ENCODE measurements at places on chromosomes 2 and 18. TPM values are rescaled to one million over a fixed set of nuclear protein-coding genes. Genes with fewer than 3 reads are reported as not detected.

The LYG2 gene
- not detected for total RNA-seq

DNA sequence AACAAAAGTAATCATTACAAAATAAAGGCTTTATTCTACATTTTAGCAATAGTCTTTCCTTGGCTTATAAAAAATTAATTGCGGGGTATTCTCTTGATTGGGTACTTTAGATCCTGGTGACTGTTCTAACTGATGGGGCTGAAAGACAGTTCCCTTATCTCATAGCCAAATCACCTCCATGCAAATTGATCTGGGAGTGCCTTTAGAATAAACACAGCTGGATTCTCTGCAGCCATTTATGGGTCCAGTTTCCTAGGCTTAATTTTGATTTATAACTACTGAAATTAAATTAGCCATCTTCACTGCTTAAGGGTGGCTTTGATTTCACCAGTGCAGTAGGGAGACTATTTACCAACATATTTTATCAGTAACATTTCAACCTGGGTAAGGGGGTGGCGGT, 337.1 kb downstream of the NRXN1 start:
- no peak for DNase-seq

The UGT1A8 gene
- not detected for total RNA-seq

GRCh38 chr2:236045251-236046235, 122.6 kb downstream of the GBX2 start:
- no peaks in the 10 kb centered on the region for H3K36me3 ChIP-seq
- H3K27me3 ChIP-seq, result no peaks in the 10 kb centered on the region
- no peak overlapping the region for H3K27ac ChIP-seq
- H3K4me1 ChIP-seq, result no peaks in the 10 kb centered on the region
- H3K4me3 ChIP-seq, result no peak overlapping the region

The IL36G gene
- not detected for total RNA-seq

The VWA3B gene
- total RNA-seq, result 0.30 TPM

GRCh38 chr2:231488331-231488730, 24.0 kb upstream of the NCL start:
- H3K27ac ChIP-seq, result no peak overlapping the region
- no peaks in the 10 kb centered on the region for H3K4me1 ChIP-seq
- H3K36me3 ChIP-seq, result no peaks in the 10 kb centered on the region
- H3K27me3 ChIP-seq, result no peaks in the 10 kb centered on the region
- DNase-seq, result no peak

DNA sequence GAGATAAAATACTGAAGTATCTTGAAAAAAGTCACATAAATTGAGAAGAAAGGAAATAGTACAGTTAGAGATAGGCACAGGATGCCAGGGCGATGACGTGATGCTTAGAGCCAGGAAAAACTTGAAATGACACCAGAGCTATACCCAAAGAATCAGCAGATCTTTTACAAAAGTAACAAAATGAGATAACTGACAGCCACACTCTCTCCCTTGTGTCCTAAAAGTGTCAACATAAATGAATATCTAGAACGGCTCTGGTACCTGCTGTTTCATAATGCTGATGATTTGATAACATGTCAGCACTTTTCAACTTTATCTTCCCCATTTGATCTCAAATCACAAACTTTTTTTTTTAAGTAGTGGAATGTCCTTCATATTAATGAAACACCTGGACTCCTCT, 45.6 kb upstream of the ZC3H15 start:
- no peaks in the 10 kb centered on the region for H3K4me1 ChIP-seq
- DNase-seq, result no peak
- no peak overlapping the region for H3K4me3 ChIP-seq
- no peaks in the 10 kb centered on the region for H3K27me3 ChIP-seq
- no peak overlapping the region for H3K27ac ChIP-seq
- H3K36me3 ChIP-seq, result peaks cover 20% of the 10 kb centered on the region

The RHBDD1 gene
- 29.0 TPM for total RNA-seq

DNA sequence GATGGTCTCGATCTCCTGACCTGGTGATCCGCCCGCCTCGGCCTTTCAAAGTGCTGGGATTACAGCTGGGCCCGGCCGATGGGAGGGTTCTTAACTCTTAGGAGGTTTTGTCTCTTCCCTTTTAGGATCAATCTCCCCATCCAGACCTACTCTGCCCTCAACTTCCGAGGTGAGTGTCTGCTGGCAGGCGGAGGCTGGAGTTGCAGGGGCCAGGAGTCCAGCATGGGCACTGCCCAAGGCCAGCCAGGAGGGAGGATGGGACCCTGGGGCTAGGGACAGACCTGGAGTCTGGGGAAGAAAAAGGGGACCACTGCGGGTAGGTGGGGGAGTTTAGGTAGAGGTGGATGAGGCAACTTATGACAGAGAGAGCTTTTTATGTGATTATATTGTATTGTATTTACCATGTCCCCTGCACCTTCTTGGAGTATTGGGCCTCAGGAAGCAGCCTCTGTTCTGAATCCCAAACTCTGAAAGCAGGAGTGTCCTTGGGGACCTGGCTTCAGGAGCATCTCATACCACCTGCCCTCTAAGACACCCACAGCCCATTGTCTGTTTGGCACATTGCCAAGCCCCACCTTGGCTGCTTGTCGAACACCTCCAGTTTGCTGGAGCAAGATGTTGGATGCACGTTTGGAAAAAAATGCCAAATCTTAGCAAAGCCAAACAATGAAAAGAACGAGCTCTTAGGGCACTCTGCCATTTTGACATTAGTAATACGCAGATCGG, 5.6 kb downstream of the DES start:
- H3K4me3 ChIP-seq, result no peak overlapping the region
- no peaks in the 10 kb centered on the region for H3K27me3 ChIP-seq
- H3K4me1 ChIP-seq, result peaks cover under 1% of the 10 kb centered on the region
- no peaks in the 10 kb centered on the region for H3K36me3 ChIP-seq
- H3K27ac ChIP-seq, result no peak overlapping the region

DNA sequence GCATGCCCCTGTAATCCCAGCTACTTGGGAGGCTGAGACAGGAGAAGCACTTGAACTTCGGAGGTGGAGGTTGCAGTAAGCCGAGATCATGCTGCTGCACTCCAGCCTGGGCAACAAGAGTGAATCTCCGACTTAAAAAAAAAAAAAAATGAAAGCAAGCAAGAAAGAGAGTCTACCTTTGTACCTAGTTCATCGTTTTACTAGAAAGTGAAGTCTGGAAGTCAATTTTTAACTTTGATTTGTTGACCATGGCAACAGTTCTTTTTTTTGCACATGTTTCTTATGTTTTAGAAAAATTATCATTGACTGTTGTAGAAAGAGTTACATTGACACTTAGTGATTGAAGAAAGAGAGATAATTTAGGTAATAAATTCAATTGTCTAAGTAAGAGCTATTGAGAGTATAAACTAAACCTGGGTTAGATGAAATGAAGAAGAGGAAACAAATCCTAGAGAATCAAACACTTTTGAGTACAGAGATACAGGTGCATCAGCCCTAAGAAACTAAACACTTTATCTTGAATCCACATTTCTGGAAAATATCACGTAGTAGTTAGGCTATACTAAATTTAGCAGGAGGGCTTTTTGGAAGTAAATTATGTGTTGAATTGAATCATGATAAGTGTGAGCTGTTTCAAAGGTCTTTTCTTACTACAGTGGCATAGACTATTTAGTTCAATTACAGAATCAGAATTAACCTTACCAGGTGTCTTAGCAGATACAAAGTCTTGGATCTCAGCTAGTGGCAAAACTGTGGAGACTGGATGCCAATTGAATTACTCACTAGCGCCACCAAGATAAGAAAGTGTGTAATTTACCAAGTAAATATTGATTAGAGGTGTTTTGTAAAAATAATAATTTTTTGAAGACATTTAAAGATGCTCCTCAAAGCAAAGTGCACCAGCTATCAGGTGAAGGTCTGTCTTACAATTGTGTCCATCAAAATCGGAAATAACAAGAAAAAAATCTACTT, 303.4 kb upstream of the NRXN1 start:
- H3K27ac ChIP-seq, result no peak overlapping the region
- no peaks in the 10 kb centered on the region for H3K27me3 ChIP-seq
- H3K4me1 ChIP-seq, result no peaks in the 10 kb centered on the region
- DNase-seq, result no peak

- no peak overlapping the region for H3K4me3 ChIP-seq
- no peaks in the 10 kb centered on the region for H3K36me3 ChIP-seq
- no peaks in the 10 kb centered on the region for H3K4me1 ChIP-seq
- DNase-seq, result no peak
Observed at GRCh38 chr18:42480441-42480840, 525.4 kb downstream of the PIK3C3 start.

The PXDN gene
- total RNA-seq, result 72.6 TPM

The IL1A gene
- total RNA-seq, result not detected

The LAMA3 gene
- 80.6 TPM for total RNA-seq

GRCh38 chr2:125581557-125581956, 1074.4 kb upstream of the GYPC start:
- H3K27me3 ChIP-seq, result no peaks in the 10 kb centered on the region
- no peak for DNase-seq
- no peaks in the 10 kb centered on the region for H3K36me3 ChIP-seq
- no peak overlapping the region for H3K4me3 ChIP-seq

The REG3G gene
- not detected for total RNA-seq

GRCh38 chr2:239372835-239373234, 28.0 kb downstream of the HDAC4 start:
- H3K27ac ChIP-seq, result no peak overlapping the region
- H3K4me1 ChIP-seq, result no peaks in the 10 kb centered on the region
- no peaks in the 10 kb centered on the region for H3K36me3 ChIP-seq
- no peak overlapping the region for H3K4me3 ChIP-seq

The KCNIP3 gene
- total RNA-seq, result 35.1 TPM

The LOXHD1 gene
- not detected for total RNA-seq

DNA sequence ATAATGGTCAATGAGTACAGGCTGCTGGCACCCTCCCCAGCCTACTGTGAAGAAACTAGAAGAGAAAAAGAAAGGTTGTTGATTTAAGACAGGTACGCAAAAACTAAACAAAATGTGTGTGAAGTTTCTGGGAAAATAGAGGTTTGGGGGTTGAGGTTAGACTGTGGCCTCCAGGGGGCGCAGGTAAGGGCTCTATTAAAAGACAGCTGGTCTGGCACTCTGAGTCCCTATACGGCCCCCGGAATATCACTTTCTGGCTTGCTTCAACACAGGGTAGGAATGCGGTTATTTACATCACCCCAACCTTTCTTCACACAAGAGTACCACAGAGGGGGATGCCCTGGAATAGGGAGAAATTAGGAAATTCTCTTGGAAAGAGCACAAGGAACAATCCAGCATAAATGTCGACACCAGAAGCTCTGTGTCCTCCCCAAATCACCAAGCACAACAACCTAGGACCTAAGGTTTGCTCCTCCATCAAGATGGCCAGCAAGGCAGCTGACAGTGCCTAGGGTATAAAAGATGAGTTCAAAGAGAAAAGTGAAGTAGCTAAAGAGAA, 480.8 kb upstream of the KLHL29 start:
- no peak for DNase-seq
- no peaks in the 10 kb centered on the region for H3K36me3 ChIP-seq
- no peak overlapping the region for H3K4me3 ChIP-seq
- no peaks in the 10 kb centered on the region for H3K4me1 ChIP-seq
- H3K27ac ChIP-seq, result no peak overlapping the region

DNA sequence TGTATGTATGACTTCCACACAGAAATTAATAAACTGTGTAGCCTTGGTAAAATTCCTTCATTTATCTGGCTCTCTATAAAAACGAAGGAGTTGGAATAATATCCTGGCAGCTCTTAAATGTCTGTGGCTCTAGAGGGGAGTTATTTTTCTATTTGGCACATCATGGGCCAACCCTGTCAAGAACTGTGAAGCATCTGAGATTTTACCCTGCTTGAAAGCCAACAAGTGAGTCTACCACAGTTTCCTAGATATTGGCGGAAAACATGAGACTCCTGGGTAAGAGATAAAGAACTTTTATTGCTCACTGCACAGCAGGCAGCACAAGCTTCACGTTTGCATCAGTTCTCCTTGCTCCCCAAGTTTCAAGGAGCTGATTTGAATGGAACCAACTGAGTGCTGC, 346.7 kb upstream of the CYRIA start:
- no peak for DNase-seq
- H3K4me3 ChIP-seq, result no peak overlapping the region
- H3K4me1 ChIP-seq, result no peaks in the 10 kb centered on the region
- H3K27ac ChIP-seq, result no peak overlapping the region
- H3K36me3 ChIP-seq, result no peaks in the 10 kb centered on the region
- H3K27me3 ChIP-seq, result no peaks in the 10 kb centered on the region

The RBM44 gene
- under 0.01 TPM for total RNA-seq

DNA sequence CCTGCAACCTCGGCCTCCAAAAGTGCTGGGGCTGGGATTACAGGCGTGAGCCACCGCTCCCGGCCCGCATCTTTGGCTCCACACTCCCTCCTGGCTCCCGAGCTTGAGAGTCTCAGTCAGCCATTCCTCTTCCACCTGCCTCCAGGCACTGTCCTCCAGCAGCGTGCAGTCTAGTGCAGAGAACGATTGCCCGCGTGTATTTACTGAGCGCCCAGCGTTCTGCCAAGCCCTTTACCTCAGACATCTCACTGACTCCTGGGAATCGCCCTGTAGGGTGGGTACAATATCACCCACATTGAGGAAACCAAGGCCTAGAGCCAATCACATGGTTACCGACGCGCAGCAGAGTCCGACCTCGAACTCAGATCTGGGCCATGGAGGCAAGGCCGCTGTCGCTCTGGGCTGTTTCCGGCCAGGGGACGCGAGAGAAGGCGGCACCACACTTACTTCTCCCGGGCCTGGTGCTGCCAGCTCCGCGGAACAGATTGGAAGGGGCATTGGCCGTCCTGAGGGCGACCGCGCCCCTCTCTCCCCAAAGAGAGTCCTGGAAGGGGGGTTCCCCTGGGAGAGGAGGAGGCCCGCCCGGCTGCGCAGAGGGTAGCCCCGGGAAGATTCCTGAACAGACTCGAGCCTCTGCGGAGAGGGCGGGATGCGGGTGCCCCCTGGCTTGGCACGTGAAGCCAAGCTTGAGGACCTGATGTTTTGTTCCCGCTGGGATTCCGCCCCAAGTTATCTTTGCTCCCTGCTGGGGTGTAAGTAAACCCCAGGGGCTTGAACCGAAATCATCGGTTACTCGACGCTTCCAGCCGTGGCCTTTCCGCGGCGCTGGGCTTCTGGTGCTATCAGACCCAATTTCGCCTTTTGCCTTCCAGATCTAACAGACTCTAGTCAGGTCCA, 5.2 kb upstream of the DLX2 start:
- H3K27ac ChIP-seq, result no peak overlapping the region
- H3K4me3 ChIP-seq, result no peak overlapping the region
- H3K36me3 ChIP-seq, result no peaks in the 10 kb centered on the region
- peaks cover 4% of the 10 kb centered on the region for H3K27me3 ChIP-seq

The DCTN1 gene
- 122 TPM for total RNA-seq

DNA sequence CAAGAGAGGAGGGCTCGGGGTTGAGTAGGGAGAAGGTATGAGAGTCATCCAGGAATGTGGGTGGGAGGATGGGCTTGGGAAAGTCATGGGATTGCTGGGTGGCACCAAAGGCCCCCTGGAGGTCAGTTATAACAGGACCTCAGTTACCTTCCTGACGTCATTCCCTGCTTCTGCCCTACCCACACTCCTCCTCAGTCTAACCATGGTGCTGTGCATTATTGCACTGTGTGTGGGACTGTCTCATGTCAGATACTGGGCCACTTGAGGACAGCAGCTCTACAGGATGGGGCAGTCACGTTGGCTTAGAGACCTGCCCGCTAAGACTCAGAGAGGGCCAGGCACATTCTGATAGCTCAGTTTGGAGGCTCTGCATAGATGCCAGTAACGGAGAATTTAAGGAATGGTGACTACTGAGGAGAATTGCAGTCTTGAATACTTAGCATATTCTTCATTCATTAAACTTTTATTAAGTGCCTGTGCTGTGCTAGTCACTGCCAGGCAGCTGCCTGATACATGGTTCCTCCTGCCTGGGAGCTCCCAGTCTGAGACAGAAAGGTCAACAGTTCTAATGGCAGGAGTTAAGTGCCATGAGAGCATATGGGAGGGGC, 90.5 kb downstream of the LAMA3 start:
- peaks cover 12% of the 10 kb centered on the region for H3K4me1 ChIP-seq
- H3K27ac ChIP-seq, result peak overlapping the region; percentile 63
- H3K4me3 ChIP-seq, result no peak overlapping the region
- H3K36me3 ChIP-seq, result no peaks in the 10 kb centered on the region
